Body of pancreas (tissue), 4 donors: ENCODE measurements at places on chromosomes 11 and 22. TPM values are rescaled to one million over a fixed set of nuclear protein-coding genes. Genes with fewer than 3 reads are reported as not detected.
A peak's percentile ranks its signal among the peaks of the same experiment; 100 is the strongest.

DNA sequence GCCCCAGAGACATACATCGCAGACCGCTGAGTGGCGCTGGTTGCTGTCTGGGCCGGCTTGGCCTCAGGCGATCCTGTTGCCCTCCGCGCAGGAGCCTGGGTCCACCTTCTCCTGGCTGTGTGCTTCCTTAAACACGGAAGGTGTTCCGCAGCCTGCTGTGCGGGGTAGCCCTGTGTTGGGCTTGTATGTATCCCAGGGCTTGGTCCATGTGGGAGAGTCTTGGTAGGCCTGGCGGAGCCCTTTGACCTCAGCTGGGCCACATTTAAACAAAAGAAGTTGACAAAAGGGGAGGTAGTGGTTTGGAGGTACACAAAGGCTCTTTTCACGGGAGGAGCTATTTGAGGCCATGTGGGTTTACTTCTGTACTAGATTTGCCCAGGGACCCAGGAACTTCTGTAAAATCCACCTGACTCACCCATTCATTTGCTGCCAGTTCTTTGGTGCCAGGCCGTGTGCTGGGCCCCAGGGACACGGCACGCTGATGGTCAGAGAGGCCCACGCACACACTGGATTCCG, 11.0 kb upstream of the GRAMD4 start:
- no peak for DNase-seq

- DNase-seq = no peak
Observed at GRCh38 chr11:102794382-102794781, 3.6 kb downstream of the MMP1 start.

- DNase-seq = no peak
Observed at GRCh38 chr22:36399472-36399778, 11.7 kb upstream of the MYH9 start.

DNA sequence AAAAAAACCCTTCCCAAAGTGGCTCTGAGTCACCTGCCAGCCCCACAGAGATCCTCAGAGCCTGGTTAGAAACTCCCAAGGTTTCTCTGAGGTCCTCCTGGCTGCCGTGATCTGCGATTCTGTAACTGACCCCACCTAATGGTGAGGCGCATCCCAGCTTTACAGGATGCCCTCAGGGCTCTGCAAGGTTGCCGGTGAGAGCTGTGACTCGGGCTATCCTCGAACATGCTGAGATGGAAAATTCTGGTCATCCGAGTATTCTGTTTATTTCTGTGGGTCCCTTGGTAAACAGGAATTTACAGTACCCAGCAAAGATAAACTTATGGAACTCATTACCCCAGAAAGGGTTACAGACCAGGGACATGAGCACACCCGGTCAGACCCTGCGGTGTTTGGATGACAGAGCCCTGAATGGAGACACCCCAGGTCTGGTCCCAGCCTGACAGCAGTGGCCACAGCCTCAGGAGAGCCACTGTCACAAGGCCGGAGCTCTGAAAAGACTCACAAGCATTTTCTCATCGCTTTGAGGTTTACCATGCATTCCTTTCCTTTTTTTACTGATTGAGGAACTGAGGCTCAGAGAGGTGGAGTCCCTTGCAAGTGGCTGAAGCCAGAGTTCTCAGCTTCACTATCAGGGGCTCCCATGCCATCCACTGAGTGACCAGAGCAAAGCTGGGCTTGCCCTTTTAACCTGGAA, 22.2 kb downstream of the LIF start:
- DNase-seq = no peak

DNA sequence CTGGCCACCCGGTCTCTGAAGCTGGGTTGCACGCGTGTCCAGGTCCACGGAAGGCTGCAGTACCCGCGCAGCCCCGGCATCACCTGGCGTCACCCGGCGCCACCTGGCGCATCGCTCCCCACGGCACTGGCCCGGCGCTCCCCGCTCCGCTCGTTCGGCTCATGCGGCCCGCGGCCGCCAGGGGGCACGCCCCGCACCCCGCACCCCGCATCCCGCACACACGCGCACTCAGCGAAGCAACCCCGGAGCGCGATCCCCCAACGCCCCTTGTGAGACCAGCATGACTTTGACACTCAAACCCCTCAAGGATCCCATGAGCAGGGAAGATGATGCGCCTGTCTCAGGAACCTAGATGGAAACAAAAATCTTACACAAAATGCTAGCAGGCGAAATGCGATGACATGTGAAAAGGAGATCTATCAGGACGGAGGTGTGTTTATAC, 11.9 kb downstream of the B3GNT6 start:
- peak; percentile 67 for DNase-seq

GRCh38 chr11:10483584-10483983, 28.5 kb downstream of the AMPD3 start:
- no peak for DNase-seq

DNA sequence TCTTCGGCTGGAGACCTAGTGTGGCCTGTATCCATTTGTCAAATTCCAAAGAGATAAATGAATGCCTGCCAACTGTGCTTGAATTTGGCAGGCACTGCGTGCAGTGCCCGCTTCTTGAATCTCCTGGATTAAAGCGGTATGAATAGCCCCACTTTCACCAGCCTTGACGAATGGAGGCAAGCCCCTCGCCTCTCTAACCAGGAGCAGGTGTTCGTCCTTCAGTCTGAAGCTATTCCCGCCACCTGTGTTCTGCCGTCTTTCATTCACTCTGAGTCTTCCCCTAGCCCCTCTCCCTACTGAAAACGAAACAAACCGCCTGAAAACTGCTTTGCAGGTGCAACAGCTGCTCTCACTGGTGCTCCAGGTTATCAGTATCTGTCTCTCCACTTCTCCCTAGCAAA, 11.2 kb downstream of the NLRP14 start:
- DNase-seq = no peak

GRCh38 chr22:36734171-36735058, 30.9 kb upstream of the CACNG2 start:
- peak; percentile 88 for DNase-seq

- no peak for DNase-seq
Observed at GRCh38 chr11:57888386-57888785, 126.8 kb downstream of the CTNND1 start.

DNA sequence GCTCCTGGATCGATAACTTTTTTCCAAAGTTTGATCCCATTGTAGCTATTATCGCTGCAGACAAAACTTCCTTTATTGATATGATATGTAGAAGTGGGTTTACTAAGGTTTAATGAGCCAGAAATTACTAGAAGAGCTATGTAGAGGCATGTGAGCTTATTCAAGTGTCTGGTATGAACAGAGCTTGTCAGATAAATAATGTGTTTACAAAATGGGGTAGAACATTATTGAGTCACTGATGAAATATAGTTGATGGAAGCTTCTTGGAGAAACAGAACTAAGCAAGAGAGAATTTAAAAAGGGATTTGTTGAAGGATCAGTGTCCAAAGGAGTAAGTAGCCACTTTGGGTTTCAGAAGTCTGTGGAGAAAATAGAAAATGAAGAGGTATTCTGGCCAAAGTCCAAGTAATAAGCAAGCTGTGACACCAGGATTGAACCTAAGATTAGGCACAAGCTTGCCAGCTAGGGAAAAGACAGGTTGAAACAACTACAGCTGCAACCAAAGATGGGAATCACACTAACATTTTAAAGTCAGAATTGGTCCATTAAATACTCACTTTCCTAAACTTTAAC, 104.3 kb downstream of the MAML2 start:
- DNase-seq = no peak

DNA sequence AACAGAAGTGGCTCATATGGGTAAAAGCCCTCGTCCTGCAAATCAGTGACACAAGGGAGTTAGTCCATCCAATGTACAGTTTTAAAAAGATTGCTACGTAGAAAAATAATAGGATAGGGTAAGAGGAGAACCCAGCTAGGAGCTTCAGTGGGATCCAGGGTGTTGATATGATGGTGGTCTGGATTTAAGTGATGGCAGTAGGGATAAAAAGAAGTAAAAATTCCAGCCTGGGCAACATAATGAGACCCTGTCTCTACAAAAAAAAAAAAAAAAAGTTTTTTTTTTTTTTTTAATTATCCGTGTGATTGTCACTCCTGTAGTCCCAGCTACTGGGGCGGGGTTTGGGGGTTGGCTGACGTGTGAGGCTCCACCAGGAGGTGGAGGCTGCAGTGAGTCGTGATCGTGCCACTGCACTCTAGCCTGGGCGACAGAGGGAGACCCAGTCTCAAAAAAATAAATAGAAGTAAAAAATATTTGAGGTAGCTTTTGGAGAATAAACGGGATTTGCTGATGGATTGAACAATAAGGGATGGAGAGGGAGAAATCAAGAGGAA, 7.0 kb upstream of the L3MBTL2 start:
- peak; percentile 40 for DNase-seq

DNA sequence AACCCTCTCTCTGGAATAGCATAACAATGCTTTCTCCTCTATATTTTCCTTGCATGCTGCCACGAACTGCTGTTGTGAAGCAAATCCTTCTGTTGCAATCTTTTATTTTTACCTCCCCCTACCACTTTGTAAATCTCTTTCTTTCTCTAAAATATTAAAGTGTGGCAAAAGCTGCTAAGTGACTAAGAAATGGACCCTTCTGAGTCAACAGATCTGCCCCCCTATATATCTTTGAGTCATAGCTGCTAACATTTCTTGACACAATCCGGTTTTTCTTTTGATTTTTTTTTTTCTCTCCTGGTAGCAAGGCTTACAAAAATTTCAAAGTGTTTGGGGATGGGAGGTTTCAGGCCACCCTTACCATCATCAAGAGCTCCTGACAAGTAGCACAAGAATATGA, 39.0 kb upstream of the KIRREL3 start:
- DNase-seq = no peak

GRCh38 chr22:45704648-45705047, 33.0 kb downstream of the ATXN10 start:
- DNase-seq = no peak

DNA sequence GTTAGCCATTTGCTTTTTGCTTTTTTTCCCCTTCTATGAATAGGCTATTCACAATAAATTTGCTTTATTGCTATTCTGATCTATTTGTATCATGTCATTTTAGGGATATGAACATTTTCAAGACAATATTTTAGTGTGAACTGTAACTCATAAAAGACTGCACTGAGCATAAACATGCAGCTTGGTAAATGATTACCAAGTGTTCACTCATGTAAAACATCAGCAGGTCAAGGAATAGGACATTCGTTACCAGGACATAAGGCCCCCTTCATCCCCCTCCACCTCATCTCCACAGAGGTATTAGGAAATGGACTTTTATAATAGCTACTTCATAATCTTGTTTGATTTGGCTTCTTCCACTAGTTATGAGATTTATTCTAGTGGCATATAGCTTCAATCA, 12.4 kb downstream of the NLRP14 start:
- no peak for DNase-seq

DNA sequence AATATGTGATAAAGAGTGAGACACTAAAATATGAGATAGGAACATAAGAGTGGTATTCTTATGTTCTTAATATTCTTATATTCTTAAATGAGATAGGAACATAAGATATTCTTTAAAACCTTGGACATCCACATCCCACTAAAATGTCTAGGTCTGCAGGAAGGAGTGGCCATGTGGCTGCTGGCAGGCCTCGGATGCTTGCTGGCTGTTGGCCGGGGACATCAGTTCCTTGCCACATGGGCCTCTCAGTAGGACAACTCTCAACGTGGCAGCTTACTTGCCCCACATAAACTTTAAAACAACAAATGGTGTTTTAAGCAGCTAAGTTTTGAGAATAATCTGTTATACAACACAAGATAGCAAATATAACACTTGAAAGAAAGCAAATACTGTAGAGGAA, 240.1 kb downstream of the CASP12 start:
- DNase-seq = no peak

DNA sequence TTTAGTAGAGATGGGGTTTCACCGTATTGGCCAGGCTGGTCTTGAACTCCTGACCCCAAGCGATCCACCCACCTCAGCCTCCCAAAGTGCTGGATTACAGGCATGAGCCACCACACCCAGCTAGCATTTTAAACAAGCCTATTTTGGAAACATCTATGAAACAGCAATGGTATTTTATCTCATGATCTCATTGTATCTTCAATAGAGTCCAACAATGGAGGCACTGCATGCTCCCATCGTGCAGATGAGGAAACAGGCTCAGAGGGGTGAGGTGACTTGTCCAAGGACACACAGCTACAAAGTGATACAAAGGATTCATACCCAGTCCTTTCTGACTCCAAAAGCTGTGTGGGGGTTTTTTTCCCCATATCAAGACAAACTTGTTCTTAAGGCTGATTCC, 39.0 kb upstream of the RTL6 start:
- no peak for DNase-seq

DNA sequence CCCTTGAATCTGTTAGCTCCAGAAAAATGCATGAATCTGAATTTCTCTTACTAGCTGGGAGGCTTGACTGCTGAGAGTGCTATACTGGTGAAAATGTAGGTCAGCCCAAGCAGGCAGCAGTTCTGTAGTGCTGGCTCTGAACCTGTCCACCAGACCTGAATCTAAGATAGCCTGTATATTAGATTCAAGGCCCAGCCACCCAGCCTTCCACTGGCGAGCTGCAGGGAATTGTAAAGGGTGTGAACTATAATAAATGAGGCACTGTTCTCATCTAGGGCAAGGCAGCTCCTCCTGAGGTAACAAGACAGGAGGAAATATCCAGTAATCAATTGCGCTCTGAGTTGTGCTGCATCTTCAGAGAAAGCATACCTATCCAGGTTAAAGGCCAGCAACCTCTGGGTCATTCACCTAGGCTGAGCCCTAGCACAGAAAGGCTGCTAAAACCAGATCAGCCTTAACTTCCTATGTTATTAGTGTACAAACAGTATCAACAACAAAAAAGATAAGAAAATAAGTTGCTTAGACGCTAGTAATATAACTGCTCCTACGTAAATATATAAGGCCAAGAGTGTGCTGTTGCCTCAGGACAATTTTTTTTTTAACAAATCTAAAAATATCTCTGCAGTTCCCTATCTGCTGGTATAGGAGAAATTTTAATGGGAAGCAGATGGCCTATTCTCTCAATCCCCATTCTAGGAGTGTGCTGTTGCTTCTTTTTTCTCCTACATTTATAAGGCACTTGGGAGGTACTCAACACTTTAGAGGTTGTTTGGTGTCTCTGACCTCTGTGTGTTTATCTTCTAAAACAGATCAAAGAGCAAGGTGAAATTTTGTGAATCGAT, 63.0 kb downstream of the RELT start:
- no peak for DNase-seq

GRCh38 chr11:19861171-19861570, 148.5 kb downstream of the NAV2 start:
- DNase-seq = no peak

DNA sequence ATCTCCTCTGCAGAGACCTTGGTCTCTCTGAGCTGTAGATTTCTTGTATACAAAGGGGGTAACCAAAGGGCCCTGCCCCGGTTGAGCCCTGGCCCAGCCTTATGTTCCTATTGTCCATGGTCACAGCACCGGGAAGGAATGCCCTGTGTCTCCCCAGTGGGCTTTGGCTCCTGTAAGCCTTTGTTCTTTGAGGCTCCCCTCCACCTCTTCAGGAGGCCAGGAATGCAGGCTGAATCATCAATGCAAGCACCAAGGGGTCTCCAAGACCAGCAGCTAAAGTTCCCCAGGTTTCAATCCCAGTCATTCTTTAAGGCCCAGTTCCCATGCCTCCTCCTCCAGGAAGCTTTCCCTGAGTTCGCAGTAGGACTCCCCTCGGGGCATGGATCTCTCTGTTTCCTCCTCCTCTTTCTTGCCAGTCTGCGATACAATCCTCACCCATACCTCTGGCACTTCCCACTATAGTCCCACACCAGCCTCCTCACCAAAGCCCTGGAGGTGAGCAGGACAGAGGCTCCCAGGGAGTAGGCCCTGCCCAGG, 29.2 kb upstream of the KLHL35 start:
- DNase-seq = no peak

POU2AF3 gene
- total RNA-seq = 10.9 TPM

BEST1 gene
- 1.6 TPM for total RNA-seq

TIMP3 gene
- 280 TPM for total RNA-seq

PGA5 gene
- not detected for total RNA-seq
